ENCODE measurements at places on chromosomes 11 and 22.

- no peak for DNase-seq
These were observed 9.4 kb upstream of the EI24 start for GRCh38 chr11:125559888-125560287.

DNA sequence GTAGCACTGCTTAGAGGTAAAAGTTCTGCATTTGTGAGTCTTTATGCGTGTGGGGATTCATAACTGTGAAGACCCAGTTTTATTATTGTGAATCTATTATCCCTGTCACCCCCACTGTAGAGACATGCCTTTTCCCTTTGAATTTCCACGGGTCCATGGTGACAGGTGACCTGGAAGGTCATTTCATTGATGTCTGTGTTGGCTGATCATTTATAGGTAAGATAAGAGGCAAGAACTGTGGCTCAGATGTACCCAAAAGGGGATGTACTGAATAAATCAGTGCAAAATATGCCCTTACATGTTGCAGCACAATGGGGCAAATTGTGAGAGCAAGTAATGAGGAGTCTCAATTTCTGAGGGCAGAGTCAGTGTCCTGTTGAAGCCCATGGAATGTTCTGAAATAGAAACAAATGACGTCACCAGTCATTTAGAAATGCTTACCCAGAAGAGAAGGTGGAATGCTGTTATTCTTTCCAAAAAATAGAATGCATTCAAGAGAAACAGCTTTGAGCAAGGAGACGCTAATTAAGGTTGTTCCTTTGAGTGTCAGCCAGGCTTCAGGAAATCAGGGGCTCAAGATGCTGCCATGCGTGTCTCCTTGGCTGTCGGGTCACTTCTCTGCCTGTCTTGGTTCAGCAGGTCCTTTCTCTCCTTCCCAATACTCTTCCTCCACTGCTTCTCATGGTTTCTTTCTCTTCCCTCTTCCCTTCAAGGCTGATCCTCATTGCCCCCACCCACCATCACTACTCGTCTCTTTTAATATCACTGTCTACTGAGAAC is 118.7 kb upstream of the E2F8 start:
- no peak for DNase-seq

DNA sequence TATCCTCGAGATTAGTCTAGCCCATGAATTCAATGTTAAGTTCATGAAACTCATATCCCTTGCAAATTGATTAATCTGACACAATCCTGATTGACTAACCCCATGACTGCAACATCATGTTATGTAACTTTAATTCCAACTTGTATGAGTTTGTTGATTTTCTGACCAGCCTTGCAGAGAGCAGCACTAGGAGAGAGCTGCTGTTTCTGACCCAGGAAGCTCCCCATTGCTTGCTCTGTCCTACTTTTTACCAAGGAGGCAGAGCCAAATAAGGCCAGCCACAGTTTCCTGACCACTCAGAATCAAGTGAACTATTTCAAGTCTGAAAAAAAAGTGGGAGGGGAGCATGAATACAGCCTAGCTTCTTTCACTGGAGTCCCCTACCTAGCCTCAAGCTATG is 13.2 kb downstream of the MPZL3 start:
- no peak for DNase-seq

DNA sequence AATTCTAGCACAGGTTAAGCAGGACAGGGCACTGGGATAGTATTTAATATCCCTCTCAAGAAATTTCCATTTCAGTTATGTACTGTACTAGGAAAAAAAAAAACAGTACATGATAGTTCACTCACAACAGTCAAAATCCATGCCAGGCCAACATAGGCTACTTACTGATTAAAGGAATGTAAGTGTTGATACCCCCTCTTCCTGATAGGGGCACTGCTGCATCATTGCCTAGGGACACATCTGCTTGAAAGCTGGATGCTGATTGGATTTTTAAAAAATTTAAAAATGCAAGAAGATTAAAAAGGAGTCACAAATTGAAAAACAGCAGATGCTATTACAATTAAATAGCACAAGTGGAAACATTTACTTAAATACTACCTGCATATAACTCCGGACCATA is 43.4 kb downstream of the APOL5 start:
- DNase-seq: no peak

GRCh38 chr11:45847911-45848316 is 639 bp downstream of the CRY2 start:
- DNase-seq: peak; percentile 11

DNA sequence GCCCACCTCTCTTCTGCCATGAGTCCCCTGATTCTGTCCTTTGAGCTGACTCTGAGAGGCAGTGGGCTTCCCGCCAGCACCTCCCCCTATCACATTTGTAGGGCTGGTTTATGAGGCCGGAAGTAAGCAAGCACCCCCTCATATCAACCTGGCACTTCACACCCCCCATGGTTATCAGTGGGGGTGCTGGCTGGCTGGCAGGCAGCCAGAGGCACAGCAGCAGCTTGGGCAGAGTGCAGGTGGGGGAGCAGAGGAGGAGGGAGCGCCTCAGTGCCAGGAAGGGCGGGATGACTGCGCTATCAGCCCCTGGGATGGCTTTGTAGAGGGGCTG is 22.9 kb upstream of the CHRM4 start:
- no peak for DNase-seq

DNA sequence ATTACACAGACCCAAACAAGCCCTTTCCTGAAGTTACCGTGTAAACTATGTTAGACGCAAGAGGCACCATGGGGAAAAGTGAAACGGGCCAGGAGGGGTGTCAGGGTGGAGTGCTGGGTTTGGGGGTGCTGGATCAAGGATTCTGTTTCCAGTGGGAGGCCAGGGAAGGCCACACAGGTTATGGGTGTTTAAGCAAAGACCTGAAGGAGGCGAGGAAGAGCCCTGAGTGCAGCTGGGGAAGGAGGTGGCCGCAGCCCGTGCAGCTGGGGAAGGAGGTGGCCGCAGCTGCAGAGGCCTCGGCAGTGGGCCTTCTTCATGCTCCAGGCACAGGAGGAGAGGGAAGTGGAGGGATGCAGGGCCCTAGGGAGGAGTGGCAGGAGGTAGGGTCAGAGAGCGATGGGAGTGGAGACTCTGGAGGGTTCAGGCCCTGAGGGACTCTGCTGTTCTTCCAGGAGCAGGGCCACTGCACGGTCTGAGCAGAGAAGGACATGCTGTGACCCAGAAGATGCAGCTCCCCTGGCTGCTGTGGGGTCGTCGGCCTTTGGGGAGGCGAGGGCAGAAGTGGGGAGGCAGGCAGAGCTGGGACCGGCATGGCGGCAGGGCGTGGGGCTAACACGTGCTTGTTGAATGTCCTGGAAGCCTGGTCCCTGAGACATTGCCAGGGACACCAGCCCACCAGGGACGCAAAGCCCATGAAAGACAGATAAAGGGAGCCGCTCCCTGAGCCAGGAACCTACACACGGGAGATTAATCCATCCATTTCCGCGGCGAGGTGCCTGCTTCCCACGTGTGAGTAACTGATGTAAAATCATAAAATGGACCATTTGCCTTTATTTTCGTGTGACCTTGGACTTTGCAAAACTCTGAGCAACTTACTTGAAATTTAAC is 1049.1 kb downstream of the BRD1 start:
- DNase-seq: no peak

- no peak for DNase-seq
These were observed 11.8 kb downstream of the TIGD3 start for GRCh38 chr11:65366340-65366773.

- DNase-seq: no peak
These were observed 201.5 kb upstream of the LUZP2 start for GRCh38 chr11:24295360-24295759.

- DNase-seq: no peak
These were observed at the start of gene APOL3 for GRCh38 chr22:36160499-36160942. Gene APOL3 (minus strand): TSS chr22:36160755. CDS start chr22:36149055, 11,700 bp downstream.

- DNase-seq: no peak
These were observed 12.8 kb downstream of the ATG16L2 start for GRCh38 chr11:72826942-72827480.

DNA sequence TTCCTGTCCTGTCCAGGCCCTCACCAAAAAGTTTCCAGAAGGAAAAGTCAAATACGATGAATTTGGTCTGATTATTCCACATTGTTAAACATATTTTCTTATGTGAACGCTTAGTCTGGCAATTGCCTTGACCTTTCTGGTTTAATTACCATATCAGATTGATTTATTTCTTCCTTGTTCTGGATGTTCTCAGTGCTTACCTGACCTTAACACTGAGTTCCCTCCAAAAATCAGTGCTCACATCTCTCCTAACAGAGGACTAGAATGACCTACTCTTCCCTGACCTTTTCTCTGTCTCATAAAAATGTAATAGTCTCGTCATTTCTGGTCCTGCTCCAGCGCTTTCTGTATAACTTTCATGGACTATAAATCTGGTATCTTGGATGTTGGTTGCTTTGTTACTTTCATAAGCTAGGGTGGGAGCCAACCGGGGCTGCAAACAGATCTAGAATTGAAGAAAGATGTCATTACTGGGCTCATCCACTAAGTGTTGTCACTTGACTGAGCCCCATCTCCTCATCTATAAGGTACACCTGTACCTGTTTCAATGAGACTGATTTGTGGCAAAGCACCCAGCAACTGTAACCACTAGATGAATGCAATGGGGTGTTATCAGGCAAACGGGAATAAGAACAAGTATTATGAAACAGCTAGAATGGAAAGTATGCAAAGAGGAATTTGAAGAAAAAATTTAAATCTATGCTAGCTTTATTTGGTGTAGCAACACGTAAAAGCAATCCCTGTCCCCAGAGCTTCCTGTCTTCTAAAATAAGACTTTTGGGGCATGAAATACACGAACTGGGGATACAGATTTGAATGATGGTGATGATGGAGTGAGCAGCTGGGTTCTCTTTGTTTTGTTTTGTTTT is 2.4 kb downstream of the FADS2 start:
- no peak for DNase-seq

DNA sequence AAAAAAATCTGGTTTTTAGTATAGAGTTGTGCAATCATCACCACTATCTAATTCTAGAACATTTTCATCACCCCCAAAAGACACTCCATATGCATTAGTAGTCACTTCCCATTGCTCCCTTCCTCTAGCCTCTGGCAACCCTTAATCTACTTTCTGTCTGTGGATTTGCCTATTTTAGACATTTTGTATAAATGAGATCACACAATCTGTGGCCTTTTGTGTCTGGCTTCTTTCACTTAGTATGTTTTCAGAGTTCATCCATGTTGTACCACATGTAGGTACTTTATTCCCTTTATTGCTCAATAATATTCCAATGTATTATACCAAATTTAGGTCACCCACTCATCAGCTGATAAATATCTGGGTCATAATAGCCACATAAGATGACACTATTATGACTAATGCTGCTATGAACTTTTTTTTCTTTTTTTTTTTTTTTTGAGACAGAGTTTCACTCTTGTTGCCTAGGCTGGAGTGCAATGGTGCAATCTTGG is 67.5 kb upstream of the SCUBE2 start:
- DNase-seq: no peak

- DNase-seq: no peak
These were observed 4.0 kb downstream of the MS4A8 start for GRCh38 chr11:60703374-60703773.

DNA sequence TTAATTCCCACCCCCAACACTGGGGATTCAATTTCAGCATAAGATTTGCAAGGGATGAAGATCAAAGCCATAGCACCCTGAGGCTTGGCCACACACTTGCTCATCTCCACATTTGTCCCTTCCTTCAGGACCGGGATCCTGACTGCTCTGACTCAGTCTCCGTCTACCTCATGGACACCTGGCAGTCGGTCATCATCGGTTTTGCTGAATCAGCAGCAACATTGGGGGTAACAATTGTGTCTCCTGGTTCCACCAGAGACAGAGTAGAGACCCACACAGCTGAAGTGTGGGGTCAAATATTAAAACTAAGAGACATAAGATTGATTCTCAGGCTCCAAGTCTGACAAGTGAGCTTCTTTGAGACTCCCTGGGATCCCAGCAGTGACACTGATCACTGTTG is 34.6 kb downstream of the GGTLC2 start:
- no peak for DNase-seq

DNA sequence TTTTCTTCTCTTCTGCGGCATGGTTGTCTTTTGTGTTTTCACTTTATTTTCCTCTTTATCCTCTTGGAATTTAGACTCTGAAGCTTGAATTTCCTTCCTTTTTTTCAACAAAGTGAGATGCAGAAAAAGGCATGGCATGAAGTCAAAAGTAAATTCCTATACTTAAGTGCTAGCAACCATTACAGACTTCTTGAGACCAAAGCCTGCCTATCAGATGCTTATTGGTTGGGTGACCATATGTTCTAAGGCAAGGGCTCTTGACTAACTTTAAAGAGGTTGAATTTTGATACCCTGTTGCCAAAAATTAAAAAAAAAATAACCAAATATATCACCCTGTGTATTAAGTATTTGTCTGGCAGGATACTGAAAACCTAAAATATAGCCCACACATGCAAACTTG is 237.4 kb downstream of the TMEM135 start:
- DNase-seq: no peak

DNA sequence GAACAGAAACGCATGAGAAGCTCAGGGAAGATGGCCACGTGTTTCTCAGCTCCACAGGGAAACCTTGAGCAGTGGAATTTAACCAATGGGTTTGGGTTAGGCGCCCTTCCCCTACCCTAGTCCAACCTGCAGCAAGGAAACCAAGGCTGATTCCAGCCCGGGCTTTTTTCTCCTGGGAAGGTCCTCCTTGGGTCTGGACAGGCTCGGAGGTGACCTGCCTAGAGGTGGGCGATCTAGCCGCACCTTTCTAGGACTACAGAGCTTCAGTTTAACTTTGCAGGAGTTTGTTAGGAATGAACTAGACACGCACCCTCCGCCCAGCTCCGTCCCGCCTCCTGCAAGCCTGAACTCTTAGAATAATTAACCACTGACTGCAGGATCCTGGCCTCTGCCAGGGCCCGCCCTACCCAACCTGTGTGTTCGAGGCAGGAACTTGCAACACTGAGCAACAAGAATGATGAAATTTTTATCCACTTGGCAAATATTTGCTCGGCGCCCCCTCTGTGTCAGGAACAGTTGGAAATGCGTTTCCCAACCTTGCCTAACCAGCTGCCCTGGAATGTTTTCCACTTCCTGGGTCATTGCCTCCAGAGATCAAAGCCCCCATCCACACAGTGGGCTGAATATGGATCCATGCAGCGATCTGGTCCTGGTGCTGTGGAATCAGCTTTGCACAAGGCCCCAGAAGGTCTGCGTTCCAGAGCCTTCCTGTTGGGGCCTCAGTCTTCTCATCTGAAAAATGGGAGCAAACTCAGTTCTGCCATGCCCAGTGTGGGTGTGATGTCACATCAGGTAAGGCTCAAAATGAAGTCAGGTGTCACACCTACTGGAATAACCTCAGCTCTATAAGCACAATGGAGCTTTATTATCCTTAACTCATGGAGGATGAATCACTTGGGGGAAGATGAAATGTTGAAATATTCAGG is 13.3 kb downstream of the MPST start:
- DNase-seq: no peak

DNA sequence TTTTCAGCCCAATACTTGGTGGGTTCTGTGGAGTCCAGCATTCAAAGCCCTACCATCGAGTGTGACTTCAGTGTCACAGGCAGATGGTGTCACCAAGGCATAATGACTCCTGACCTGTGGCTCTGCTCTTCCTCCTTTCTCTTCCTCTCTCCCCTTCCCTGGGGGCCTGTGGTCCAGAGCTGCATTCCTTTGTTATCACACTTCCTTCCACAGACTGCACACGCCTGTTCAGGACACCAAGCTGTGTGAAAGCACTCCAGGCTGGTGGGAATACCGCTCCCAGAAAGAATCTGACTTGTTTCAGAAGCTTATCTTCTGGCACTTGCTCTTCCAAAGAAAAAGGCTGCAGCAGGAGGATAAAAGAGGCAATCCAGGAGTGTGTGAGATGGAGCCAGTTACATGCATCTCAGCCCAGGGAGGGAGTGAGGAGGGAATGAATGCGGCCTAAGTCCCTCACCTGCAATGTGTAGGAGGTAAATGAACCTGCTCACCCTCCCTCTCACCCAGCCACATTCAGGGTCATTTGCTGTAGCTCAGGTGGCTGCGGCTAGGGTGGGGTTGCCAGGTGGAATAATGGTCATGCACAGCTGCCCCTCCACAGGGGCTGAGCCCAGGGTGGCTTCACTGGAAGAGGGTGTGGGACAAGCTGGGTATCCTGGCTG is 79.3 kb downstream of the ADAMTS15 start:
- DNase-seq: no peak
